ENCODE measurements at places on chromosomes 5 and 9.

GRCh38 chr9:22374051-22374450 is 72.6 kb upstream of the DMRTA1 start:
- no peak for DNase-seq

- DNase-seq = no peak
Measured at GRCh38 chr9:107631788-107632187, 142.2 kb upstream of the KLF4 start.

DNA sequence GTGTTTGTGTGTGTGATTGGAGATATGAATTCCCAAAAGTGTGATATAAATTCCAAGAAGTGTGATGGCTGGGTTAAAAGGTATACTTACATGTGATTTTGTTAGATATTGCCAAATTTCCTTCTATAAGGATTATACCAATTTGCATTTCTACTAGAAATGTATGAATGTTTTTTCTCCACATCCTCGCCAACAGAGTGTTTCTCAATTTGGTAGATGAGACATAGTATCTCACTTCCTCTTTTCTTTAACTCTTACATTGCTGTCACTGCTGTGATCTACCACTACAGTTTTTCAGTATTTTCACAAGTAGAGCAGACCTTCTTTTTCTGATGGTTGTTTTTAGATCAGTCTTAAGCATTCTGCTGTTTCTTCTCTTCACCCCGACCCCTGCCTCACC is 111.3 kb downstream of the FER start:
- DNase-seq = no peak

DNA sequence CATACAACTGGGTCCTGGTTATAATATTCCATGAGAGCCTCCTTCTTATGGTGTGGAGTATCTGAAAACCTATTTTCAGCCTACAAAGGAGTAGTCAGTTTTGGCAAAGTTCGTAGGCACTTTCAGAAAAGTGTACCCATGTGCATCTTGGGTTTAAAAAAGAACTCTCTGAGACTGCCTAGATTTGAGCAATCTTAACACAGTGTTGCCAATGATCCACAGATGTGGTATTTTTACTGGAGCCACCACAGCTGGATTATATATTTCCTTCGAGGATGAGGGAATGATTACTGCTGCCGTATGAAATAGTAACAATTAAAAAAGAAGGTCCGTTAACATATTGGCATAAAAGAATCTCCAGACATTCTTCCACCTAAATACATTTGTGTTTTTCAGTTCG is 1.1 kb downstream of the PALM2AKAP2 start:
- DNase-seq = no peak

DNA sequence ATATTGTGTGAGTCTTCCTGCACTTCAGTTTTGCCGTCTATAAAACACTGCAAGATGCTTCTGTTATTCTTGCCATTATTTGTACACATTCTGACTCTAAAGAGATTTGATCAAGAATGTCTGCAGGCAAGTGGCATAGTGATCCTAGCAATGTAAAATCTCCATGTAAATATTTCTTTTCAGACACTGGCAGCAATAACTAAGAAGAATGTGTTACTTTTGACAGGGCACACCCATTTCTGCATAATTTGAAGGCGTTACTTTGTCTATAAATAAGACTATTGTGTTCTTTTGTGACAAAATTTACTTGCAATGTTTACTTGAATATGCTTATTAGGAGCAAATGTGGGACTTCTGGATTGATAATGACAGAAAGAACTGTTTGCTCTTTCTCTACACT is 20.1 kb downstream of the RANBP3L start:
- no peak for DNase-seq

DNA sequence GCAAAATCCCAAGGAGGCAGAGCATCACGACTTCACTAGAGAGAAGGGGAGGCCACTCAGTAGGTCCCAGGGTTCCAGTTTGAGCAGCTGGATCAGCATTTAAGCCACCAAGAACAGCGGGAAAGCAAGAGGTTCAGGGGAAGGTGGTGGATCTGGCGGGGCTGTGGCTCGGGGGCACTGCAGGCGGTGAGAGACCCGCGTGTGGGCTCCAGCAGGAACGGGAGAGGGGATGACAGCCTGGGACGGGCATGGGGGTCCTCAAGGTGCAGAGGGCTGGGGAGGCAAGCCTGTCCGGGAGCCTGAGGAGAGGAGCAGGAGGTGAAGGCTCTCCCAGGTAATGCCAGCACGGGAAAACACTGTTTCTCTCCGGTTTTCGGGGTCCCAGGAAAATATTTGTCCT is 123.6 kb downstream of the IRX2 start:
- DNase-seq = no peak

- DNase-seq = no peak
Measured at GRCh38 chr5:126615286-126615685, 14.5 kb downstream of the PHAX start.

DNA sequence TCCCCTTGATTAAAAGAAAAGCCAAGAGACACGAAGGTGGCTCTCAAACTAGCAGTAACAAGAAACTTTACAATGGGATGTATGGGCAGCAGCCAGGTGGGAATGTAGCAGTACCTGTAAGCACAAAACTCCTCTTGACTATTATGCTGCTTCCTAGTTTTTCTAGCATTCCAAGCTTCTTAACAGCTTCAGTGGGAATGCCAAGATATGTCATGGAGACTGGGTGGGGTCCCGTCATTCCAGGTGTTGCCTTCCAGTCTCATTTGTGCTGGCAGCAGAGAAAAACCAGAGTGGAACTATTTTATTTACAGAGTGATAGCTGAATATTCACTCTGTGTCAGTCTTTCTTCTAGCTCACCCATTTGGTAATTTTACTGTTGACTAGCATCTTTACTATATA is 236.6 kb downstream of the ARL15 start:
- no peak for DNase-seq

DNA sequence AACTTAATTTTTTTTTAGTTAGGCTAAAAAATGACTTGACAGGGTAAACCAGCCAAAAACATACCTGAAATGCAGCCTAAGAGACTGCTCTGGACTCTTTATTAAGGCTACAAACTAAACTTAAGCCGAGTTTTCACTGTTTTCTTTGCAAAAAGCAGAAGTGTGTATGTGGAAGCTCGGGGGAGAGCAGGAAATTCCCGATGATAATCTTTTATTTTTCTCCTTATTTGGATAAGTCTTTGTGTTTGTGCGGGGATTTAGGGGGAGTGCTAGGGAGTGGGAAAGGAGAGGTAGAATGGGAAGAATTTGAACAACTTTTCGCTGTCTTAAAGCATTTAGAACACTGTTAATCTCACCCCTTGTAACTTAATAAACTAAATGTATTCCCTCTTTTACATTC is 30.7 kb upstream of the GPR21 start:
- no peak for DNase-seq

DNA sequence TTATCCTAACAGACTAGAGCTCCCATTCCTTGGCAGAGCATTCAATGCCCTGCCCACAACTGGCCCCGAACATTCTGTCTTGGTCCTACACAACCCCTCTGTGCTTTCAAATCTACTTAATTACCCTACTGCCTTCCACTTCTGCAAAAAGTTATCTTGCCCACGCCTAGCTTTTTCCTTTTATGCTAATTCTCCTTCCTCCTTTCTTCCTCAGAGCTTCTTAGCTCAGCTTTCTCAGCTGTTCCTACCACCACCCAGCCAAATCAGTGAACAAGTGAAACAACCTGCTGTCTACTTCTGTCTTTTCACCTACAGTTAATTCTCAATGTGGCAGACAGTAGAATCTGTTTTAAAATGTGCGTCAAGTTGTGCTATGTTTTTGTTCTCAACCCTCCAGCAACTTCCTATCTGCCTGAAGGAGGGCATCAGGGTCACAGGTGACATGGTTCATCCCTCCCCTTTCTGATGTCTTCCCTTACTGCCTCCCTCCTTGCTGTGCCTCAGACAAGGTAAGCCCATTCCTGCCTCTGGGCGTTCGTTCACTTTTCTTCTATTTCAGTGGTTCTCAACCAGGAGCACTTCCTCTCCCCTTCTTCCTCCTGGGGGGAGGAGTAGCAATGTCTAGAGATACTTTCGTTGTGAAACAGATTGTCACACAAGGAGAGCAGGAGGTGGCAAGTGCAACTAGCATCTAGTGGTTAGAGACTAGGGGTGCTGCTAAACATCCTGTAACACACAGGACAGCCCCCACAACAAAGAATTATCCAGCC is 1.3 kb upstream of the REEP5 start:
- no peak for DNase-seq

- no peak for DNase-seq
Measured at GRCh38 chr5:163789870-163790269, 284.5 kb downstream of the MAT2B start.

GRCh38 chr9:98380065-98380681 is 124.7 kb upstream of the TBC1D2 start:
- DNase-seq = no peak
